Parietal lobe (tissue), 2 donors: ENCODE measurements at places on chromosomes 2 and 18. TPM values are rescaled to one million over a fixed set of nuclear protein-coding genes. Genes with fewer than 3 reads are reported as not detected.

The CPS1 gene
- 3.1 TPM for total RNA-seq

The IL1F10 gene
- total RNA-seq, result not detected

The C2orf78 gene
- total RNA-seq, result not detected

The POTEJ gene
- total RNA-seq, result not detected

The TMEM178A gene
- 32.2 TPM for total RNA-seq

The ALLC gene
- total RNA-seq, result not detected

The CD28 gene
- total RNA-seq, result under 0.01 TPM

The PSMA8 gene
- not detected for total RNA-seq

The IMPA2 gene
- total RNA-seq, result 2.8 TPM

The ABCG8 gene
- 0.31 TPM for total RNA-seq

The MDH1 gene
- 170 TPM for total RNA-seq

The NMUR1 gene
- total RNA-seq, result not detected

The AQP12B gene
- total RNA-seq, result not detected

The GPR39 gene
- 10.0 TPM for total RNA-seq

The ACMSD gene
- total RNA-seq, result not detected
